Fibroblast of lung (primary cell): ENCODE measurements at places on chromosomes 4 and X.

- no peak for DNase-seq
These were observed 3.5 kb downstream of the ASMTL start for GRCh38 chrX:1449036-1449822.

- no peak for DNase-seq
These were observed 21.5 kb upstream of the ENPEP start for GRCh38 chr4:110454441-110454840.

DNA sequence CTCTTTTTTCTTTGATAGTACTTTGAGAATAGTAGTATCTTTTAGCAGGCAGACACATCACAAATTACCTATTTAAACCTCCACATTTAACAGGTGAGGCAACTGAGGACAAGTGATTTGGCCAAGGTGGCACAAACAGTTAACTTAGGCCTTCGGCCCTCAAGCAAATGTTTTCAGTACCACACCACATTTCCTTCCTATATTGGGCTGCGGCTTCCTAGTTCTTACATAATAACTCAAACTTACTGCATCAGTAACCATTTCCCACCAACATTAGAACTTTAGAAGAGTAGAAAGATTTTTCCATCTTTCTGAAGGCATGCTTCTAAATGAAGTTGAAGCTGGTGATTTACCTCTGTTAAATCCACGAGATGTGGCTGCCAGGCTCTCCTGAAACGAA, 63.2 kb upstream of the SLC4A4 start:
- no peak for DNase-seq

- no peak for DNase-seq
These were observed 3.0 kb downstream of the WWC2 start for GRCh38 chr4:183101956-183102480.

DNA sequence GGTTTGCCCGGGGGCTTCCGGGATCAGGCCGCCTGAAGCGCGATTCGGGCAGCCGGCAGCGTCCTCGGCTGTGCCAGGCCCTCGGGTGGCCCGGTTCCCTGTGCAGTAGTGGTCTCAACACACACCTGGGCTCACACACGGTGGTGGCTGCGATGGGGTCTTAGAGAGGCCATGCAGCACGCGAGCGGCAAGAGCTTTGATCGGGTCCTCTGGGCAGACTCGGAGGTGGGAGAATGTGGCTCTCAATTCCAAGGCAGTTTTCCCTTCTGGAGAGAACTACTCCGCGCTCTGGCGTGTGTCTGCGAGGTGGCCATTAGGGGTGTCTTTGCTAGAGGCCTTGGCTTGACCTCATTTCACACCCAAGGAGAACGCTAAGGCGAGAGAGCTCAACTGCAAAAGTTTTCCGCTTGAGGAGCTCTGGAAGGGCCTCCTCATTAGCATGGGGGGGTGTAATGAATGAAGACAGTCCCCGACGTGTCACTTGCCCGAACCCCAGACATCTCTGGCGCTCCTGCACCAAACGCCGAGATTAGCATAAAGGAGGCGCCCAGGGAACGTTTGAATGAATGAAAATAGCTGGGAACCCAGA, 771 bp upstream of the RBPJ start:
- peak; percentile 45 for DNase-seq

GRCh38 chr4:158042591-158043030, 130.2 kb downstream of the GASK1B start:
- peak; percentile 48 for DNase-seq

DNA sequence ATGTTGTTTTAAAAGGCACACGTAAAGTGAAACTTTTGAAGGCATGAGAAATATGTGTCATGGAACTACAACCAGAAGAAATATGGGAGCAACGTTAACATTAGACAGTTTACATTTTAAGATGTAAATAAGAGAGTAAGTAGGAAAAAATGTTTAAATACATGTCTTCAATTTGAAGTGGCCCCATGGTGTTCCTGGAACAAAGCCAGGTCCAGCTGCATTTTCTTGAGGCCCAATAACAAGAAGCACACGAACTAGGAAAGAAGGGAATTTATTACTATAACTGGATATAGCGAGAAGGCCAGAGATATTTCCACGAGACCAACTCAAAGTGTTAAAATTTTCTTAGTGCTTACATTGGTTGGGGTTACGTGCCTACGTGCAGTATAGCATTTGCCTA, 458.1 kb downstream of the KCTD8 start:
- DNase-seq: peak; percentile 2

GRCh38 chr4:38609614-38610013, 54.4 kb upstream of the KLF3 start:
- no peak for DNase-seq

GRCh38 chr4:46586566-46586965, 196.6 kb upstream of the GABRA2 start:
- DNase-seq: no peak

DNA sequence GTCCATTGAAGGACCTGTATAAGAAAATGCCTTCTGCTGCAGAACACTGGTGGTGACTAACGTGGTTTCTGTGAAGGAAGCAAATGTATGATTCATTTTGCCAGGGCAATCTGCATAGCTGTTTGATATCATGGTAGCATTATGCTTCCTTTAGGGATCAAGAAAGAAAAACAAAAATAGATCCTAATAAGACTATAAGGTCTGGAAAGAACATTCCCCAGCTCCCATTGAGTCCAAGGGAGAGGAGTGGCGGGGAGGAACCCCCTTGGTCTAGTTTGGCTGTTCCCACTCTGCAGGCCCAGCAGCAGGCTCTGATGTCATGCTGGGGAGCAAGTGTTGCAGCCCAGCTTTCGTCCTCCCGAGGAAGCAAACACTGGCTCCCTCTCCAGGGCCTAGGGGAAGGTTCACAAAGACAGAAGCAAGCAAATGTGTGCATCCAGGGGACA, 154.5 kb upstream of the GALNT7 start:
- DNase-seq: peak; percentile 73

GRCh38 chr4:109665783-109666485, 37.3 kb downstream of the CASP6 start:
- DNase-seq: no peak

DNA sequence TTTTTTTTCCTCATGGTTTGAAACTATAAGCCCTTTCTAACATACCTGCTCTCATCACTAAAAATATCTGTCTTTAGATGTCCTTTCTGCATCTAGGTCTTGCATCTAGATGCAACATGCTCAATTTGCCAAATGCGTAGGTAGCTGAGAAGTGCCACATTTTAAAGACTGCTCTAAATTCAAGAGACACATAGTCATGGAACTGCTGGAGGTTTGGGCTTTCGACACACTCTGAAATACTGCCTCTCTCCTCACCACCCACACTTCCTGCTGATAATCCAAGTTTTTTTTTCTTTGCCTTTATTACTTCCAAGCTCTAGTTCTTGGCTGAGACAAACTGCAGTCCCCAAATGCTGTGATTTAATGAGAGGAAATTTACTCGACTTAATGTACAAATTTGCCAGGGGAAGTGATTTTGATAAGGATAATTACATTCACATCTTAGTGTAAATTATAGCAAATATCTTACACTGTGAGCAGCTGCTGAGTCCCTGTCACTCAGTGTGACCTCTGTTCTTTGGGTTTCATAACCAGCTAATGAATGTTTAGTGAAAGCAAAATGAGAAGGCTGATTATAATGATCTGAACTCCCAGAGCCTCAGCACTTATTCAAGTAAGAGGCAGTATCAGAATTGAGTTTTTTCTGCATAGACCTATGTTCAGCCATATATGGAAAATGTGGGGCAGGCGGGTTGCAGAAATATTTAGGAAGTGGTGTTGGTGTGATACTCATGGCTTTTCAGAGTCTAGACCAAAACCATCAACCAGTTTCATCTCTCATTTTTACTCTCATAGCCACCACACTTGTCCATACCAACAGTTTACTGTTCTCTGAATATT, 31.3 kb downstream of the DRD5 start:
- DNase-seq: no peak

GRCh38 chrX:131802836-131803626, 220.1 kb upstream of the STK26 start:
- no peak for DNase-seq

DNA sequence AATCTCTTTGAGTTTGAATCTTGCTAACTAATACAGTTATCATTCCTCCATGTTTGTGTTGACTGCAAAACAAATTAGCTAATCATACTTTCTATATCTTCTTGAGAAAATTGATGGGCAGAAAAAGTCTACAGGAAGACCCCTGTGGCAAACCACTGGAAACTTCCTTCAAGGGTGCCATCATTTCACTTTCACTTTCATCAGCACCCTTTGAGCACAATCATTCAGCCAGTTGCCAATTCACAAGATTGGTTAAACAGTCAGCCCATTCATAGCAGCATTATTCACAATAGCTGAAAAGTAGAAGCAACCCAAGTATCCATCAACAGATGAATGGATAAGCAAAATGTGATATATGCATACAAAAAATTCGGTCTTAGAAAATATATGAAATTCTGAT, 101.5 kb downstream of the CCDC160 start:
- DNase-seq: no peak

- DNase-seq: no peak
These were observed 58.3 kb downstream of the PRKX start for GRCh38 chrX:3655181-3655580.

DNA sequence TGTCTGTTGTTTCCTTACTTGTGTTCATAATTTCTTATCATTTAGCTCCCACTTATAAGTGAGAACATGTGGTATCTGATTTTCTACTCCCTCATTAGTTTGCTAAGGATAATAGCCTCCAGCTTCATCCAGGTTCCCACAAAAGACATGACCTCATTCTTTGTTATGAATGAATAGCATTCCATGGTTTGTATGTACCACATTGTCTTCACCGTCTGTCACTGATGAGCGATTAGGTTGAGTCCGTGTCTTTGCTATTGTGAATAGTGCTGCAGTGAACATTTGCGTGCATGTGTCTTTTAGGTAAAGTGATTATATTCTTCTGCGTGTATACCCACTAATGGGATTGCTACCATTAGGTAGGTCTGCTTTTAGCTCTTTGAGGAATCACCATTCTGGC, 624.3 kb upstream of the EPHA5 start:
- DNase-seq: peak; percentile 81

- DNase-seq: no peak
These were observed 134.2 kb downstream of the CAMK2D start for GRCh38 chr4:113627321-113627720.

GRCh38 chr4:22417408-22417807, 98.5 kb downstream of the ADGRA3 start:
- DNase-seq: peak; percentile 82

GRCh38 chr4:94536649-94537469, 85.1 kb downstream of the PDLIM5 start:
- no peak for DNase-seq

DNA sequence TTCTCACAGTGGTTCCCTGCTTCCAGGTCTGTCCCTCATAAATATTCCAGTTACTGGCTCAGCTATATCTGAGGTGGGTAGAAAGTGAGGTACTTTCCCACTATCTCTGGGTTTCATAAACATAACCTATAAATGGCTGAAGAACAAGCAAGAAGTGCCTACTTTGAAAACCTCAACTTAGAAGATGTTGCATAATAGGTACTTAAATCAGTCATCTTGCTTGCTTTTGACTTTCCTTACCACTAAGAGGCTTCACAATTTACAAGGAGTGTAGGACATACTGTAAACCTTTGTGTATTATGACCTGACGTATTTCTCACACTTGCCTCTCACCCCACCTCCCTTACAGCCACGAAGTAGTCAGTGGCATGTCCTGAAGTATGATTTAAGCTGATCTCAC, 145.9 kb downstream of the PCDH19 start:
- no peak for DNase-seq

GRCh38 chr4:3073158-3074077, 920 bp downstream of the HTT-AS start:
- DNase-seq: no peak

DNA sequence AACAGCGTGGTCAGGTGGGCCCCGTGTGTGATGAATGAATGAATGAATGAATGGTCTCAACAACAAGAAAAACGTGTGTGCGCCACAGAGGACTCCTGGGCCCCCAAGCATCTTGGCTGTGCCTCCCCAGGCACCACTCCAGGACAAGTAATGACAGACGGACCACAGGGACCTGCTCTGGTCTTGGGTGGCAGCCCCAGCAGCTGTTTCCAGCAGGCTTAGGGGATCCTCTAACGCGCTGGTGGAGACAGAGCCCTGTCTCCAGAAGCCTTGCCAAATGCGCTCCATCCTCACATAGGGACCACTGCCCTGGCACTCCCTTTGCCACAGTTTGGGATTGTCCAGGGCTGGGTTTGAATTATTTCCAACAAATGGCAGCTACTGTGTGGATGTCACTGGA, 39.1 kb downstream of the PSAPL1 start:
- no peak for DNase-seq

DNA sequence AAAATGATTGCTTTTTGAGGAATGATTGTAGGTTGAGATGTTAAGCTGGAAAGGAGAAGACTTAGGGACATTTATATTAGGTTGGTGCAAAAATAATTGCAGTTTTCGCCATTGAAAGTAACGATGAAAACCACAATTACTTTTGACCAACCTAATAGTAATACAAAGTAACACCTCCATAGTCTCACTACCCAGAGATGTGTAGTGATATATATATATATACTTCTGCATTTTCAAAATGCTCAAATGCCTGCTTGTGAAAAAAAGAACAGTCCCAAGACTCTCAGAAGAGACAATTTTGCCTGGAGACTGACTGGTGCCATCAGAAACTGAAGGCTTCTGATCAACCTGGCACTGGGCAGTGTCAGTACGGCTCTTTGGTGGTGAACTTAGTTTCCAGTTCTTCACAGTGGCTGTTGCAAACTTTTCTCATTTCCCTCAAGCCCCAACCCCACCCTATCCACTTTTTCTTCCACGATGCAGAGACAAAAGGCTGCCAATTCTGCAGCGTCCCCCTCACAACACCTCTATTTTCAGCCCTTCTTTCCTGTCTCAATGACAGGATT, 35.1 kb upstream of the TAPT1 start:
- no peak for DNase-seq

GRCh38 chr4:127759228-127759820, 22.8 kb upstream of the HSPA4L start:
- no peak for DNase-seq

DNA sequence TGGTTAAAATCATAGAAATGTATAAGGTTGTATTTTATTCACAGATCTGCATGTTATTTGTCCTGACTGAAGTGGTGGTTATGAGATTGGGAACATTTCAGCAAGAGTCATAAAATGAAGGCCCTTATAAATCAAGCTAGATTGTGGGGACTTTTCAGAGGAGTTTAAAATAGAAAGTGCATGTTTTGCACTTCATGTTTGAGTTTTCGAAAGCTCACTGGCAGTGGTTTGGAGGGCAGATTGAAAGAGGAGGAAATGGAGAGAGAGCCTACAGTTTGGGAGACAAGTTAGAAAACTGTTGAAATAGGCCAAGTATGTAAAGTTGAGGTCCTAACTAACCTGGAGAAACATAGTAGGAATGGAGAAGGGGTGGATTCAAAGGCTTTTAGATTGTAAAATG, 124.9 kb downstream of the KDM6A start:
- DNase-seq: no peak

DNA sequence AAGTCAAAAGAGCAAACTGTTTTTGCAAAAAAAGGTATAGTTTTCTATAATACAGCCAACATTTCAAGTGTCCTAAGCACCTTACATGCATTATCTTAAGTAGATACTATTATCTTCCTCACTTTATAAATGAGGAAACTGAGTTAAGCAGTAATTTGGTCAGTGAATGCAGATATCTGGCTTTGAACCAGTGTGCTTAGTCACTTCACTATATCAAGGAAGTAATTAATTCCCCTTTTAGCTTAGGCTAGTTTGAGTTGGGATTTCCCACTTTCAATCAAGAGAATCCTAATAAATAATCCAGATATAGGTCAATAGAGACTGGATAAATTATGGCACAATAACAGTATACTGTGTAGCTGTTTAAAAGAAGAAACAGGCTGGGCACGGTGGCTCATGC, 14.8 kb downstream of the SPINK2 start:
- no peak for DNase-seq

- no peak for DNase-seq
These were observed 248.6 kb downstream of the AFAP1 start for GRCh38 chr4:7691061-7691460.

- peak; percentile 96 for DNase-seq
These were observed 159.3 kb downstream of the PALLD start for GRCh38 chr4:168656055-168656660.
